ENCODE measurements at places on chromosomes 5 and 9.

DNA sequence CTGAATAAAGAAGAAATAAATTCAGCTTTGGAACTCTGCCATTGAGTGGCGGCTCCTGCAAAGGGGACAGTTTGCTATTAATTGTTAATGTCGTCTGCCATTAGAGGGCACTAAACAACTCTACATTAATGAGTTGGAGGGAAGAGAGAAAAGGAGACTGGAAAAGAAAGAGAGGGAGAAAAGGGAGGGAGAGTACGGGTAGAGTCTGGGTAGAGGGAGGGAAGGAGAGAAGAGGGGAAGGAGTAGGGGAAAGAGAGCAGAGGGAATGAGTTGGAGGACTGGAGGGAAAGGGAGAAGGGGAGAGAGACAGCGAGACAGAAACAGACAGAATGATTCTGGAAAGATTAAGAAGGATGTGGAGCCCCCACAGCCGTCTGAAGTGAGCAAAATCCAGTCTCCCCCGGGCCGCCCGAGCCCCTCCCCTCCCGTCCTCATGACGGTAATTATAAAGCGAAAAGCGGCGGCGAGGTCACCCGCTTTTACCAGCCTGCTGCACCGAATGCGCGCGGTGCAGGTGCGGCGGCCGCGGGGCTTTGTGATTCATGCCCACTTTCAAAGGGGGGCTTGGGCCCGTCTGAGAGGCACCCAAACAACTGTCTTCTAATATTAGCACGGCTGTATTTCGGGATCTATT, 1.9 kb upstream of the FST start:
- DNase-seq = no peak

DNA sequence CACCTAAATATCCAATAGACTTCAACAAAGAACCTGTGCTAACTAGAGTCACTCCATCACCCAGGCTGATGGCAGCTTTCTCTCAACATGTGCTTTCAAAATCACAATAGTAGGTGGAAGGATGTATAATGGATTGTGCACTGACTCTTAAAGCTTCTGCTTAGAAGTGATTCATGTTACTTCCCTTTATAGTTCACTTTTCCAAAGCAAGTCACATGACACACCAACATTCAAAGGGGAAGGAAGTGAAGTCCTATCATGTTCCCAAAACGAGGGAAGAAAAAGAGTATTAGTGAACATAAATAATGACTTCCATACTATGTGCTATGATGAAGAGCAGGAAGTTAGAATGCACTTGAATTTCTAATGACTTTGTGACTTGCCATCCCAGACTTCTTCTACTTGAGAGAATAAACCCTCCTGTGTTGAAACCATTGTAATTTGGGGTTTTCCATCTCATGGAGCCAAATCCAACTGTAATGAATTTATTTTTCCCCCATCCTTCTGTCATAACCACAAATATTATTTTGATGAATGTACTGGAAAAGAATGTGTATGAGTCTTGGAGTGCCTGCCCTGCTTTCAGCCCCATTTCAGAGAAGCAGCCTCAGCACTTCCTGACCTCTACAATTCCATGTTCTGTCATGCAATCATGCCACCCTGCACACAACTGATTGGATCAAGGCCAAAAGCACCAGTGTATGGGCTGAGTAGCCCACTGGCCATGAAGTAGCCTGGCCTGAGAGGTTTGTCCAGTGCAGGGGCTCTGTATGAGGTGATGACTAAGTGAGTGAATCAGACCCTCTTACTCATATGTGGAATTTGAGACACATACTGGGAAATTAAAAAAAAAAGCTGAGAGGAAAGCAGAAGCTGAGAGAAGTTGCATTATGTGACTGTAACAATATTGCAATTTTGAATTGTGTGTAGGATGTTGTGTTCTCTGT, 525.9 kb upstream of the CLINT1 start:
- peak; percentile 22 for DNase-seq

- no peak for DNase-seq
Measured at GRCh38 chr5:55591686-55592085, 56.9 kb upstream of the PLPP1 start.

DNA sequence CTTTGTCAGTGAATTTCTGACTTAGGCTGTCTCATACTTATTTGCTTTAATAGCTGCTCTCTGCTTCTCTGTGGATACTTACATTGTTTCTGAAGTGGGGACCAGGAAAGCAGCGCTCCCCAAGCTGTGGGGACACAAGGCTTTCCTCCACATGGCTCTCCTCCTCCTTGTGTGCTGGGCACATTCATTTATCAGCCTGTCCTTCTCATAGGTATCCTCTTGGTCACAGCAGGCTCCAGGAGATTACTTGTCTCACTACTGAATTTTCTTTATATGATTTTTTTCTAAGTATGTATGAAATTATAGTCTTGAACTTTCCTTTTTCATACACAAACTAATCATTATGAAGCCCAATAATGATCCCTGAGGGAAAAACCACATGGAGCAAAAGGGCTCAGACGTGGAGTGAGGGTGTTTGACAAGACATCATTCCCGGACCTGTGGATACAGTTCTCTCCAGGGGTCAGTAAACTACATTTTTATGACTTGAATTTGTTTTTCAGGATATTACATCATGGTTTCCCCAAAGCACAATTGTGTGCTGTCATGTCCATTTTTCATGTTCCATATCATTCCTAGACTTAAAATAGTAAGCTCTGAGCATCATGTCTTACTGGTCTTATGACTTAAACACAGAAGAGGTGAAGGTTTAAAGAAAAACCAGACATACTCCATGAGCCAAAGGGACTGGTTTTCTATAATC, 234.5 kb downstream of the PCSK1 start:
- DNase-seq = no peak

- DNase-seq = no peak
Measured at GRCh38 chr5:62578540-62578939, at the start of gene LRRC70. LRRC70 (plus strand) TSS chr5:62578819; CDS start chr5:62579439, 620 bp downstream.

DNA sequence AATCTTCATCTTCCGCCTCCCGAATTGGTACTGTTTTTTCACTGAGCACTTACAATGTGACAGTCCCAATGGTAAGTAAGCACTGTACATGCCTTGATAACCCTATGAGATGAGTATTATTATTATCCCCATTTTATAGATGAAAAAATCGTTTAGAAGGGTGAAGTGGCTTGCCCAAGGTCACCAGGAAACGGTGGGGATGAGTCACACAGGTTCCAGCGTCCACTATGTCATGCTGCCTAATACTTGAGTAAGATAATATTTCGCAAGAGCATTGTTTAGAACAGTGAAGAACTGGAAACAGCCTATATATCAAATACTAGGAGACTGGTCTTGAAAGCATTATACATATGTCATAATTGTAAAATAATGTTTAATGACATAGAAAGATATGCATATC, 12.9 kb downstream of the HAND1 start:
- DNase-seq = no peak

DNA sequence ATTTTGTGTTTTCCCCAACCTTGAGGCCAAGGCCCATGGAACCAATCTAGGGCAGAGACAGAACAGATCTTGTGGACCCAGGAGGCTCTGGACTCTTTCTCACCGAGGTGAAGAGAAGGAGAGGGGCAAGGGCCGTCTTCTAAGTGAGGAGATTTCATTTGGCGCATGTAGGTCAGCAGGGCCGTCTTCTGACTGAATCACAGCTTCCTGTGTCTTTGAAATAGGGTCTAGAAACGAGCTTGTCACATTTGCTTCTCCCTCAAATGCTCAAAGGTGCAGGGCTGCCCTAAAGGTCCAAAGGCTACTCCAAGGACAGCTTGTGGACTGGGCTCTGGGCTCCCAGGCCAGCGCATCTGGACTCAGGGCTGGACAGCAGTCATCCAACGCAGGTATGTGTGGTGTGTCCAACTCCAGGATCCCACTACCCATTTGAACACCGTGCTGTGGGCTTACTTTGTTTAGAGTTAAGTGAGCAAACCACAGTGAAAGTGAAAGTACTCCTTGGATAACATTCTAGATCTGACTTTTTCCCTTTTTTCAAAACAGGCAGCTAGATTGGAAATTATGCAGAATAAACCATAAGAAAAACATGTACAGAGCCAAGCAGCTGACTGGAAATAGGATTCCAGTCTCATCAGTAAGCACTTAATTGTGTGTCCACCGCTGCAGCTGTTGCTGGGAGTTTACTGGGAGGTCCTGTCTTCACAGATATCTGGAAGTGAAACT, 357.0 kb downstream of the GADD45G start:
- no peak for DNase-seq

DNA sequence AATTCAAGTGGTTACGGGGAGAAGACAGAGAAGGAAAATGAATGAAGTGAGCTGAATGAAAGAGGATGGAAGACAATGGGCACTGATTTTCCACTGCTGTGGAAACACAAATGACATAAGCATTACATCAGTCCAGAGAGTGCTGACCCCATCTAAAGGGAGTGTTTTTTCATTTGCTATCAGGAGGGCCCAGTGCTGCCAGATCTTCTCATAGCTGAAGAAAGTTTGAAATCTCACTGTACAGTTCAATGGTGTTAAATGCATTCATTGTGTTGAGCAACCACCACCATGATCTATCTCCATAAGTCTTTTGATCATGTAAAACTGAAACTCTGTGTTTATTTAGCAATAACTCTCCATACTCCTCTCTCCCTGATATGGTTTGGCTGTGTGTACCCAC, 41.5 kb upstream of the STARD4 start:
- no peak for DNase-seq

DNA sequence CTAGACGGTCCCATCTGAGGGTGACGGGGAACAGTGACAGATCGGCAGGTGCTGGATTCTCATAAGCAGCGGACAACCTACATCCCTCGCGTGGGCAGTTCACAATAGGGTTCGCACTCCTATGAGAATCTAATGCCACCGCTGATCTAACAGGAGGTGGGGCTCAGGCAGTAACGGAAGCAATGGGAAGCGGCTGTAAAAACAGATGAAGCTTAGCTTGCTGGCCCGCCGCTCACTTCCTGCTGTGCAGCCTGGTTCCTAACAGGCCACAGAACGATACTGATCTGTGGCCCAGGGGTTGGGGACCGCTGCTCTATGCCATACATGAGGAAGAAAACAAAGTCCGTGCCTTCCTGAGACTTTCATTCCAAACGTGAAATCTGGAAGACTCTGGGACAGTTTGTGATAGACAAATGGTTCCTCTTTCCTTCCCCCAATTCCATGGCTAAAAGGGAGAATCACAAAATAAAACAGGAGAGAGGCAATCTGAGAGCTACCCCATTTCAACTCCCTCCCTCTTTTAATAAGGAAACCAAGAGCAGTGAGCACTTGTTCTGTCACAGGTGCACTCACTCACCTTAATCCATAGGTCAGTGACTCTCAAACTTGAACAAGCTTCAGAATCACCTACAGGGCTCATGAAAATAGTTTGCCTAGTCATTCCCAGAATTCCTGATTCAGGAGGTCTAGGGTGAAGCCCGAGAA, 12.1 kb downstream of the PDCL start:
- peak; percentile 59 for DNase-seq

DNA sequence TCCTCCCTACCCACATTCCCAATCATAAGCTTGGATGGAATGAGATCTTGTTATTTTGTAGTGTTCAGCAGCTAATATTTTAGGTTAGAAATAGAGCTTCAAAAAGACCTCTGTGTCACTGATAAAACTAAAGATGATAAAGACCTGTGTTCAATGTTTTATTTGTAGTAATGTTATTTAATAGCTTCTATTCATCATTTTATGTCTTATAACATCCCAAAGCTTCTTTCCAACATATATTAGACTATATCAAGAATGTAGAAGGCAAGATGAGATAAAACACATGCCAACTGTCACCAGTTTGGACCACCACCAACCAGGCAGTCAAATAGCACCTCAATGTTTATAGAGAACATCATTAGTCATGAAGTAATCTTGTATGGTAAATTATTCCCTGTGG, 409.5 kb upstream of the ITGA1 start:
- no peak for DNase-seq

- no peak for DNase-seq
Measured at GRCh38 chr9:107178293-107178692, 104.8 kb upstream of the RAD23B start.

DNA sequence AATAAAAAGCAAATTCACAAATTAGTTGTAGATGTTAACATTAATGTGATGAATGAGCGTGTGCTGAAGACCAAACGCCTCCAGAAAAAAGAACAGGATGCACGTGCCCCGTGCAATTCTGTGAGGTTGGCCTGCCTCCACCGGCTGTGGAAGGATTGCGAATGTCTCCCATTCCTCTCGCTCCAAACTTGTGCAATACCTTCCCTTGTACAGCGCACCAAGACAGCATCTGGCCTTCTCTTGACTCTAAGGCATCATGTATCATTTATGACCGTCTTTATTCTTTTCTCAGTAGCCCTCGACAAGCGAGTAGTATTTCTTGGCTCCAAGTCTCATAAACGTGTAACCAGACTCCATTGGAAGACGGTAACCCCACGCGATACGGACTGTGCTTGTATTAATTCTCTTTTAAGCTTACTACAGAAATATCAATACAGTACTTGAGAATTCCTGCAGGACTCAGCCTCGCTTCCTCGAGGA, 1.5 kb upstream of the TESK1 start:
- DNase-seq = peak; percentile 90

GRCh38 chr9:15430920-15431844, 8.5 kb downstream of the SNAPC3 start:
- no peak for DNase-seq

GRCh38 chr9:272251-273213, 57.9 kb downstream of the DOCK8 start:
- no peak for DNase-seq

GRCh38 chr5:176748967-176749935, 61.1 kb upstream of the UNC5A start:
- DNase-seq = no peak

GRCh38 chr9:76153902-76154629, 240.2 kb downstream of the RFK start:
- no peak for DNase-seq

GRCh38 chr5:142319560-142320429, 5.0 kb downstream of the SPRY4 start:
- no peak for DNase-seq
